ENCODE measurements at places on chromosomes 3 and 15.

- H3K36me3 ChIP-seq, result no peaks in the 10 kb centered on the region
- H3K27ac ChIP-seq, result no peak overlapping the region
- no peaks in the 10 kb centered on the region for H3K27me3 ChIP-seq
- DNase-seq, result no peak
- no peak overlapping the region for H3K4me3 ChIP-seq
- no peaks in the 10 kb centered on the region for H3K4me1 ChIP-seq
These were observed 314.5 kb downstream of the TIGIT start for GRCh38 chr3:114608293-114608692.

DNA sequence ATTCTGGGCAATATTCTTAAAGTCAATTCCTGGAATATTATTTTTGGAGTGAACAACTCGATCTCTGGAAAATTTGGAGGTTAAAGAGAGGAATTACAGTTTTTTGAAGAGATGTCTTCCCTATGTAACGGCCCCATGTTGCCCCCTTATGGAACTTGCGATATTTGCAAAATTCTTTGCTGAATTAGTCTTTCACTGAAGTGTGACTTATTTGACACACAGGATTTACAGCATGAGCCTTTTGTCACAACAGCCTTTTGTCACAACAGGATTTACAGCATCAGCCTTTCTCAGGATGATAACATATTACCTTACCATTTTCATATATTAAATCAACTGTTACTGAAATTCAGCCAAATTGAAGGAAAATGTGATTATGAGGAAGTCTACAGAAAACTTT, 37.8 kb upstream of the SPTSSB start:
- no peaks in the 10 kb centered on the region for H3K4me1 ChIP-seq
- no peaks in the 10 kb centered on the region for H3K27me3 ChIP-seq
- peak; percentile 37 for DNase-seq
- no peak overlapping the region for H3K27ac ChIP-seq

DNA sequence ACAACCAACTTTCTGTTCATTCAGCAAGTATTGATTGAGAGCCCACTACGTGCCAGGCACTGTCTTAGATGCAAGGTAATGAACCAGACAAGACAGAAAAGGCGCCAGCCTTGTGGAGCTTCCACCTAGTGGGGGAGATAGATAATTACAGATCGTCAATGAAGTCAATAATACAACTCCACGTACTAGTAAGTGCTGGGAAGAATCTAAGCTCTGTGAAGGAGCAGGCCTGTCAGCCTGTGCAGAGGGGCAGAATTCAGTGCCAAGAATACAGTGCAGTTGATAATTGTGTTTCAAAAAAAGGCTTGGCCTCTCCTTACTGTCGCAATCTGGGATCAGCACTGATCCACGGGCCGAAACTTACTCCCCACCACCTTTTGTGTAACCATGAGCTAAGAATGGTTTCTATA, 186.3 kb downstream of the FEZF2 start:
- H3K27me3 ChIP-seq, result no peaks in the 10 kb centered on the region
- no peaks in the 10 kb centered on the region for H3K4me1 ChIP-seq
- H3K36me3 ChIP-seq, result 0 out of 2 replicates have a peak, but pooled peaks cover 3% of the 10 kb centered on the region

DNA sequence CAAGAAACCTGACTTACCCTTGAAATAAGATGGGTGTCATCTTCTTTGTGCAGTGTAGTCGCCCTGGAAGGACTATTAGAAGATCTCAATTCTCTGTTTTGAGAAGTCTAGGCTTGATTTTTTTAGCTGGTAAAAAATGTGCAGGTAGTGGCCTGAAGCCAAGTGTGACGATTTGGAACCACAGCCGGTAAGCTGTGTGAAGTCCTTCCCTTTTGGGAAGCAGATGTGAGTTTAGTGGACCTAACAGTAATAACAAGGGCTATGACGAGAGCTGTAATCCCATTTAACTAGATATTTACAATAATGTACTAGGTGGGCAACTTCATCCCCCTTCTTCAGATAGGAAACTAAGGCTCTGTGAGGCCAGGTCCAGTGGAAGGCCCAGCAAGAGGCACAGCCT, 81.7 kb upstream of the MYZAP start:
- H3K4me1 ChIP-seq, result 0 out of 2 replicates have a peak, but pooled peaks cover 2% of the 10 kb centered on the region
- H3K27me3 ChIP-seq, result no peaks in the 10 kb centered on the region
- H3K4me3 ChIP-seq, result no peak overlapping the region
- no peak overlapping the region for H3K27ac ChIP-seq
- H3K36me3 ChIP-seq, result no peaks in the 10 kb centered on the region

DNA sequence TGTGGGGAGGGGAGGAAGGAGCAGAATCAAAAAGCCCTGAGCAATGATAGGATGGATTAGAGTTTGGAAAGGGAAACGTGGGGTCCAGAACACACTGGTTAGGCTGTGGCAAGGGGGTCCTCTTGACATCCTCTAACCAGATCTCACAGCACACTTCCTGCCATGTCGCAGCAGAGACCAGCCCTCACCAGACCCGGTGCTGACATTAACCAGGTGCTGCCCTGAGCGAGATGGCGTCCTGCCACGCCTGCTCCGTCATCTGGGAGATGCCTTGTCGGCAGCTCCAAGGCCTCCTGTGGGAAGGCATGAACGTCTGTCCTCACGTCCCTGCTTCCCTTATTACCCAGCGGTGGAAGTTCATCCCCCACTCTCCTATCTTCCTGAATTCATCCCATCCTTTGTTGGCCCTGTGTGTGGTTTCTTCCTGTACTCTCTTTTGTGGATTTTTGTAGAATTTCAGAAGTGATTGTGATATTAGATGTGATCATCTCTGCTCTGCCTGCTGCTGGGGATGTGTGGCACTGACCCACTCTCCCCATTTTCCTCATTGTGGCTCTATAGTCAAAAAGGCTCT, 29.4 kb upstream of the MYZAP start:
- H3K4me1 ChIP-seq, result no peaks in the 10 kb centered on the region
- H3K27ac ChIP-seq, result no peak overlapping the region
- no peaks in the 10 kb centered on the region for H3K27me3 ChIP-seq

DNA sequence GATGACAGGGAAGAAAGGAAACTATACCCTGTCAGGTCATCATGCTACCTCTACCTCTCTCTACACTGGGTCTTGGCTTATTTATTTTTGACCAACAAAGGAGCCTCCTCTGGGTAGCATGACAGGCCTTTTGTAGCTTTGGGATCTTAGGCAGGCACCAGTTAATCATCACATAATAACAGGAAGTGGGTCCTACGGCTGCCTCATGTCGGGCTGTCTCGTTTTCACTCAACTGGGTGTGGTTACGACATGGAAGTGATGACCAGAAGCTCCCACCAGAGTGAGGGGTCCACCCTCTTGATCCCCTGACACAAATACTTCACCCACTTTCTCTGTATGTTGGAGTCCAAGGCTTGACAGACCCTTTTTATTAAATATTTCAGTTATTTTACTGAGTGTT, 105.3 kb downstream of the CD47 start:
- no peak overlapping the region for H3K4me3 ChIP-seq
- no peak for DNase-seq
- no peaks in the 10 kb centered on the region for H3K27me3 ChIP-seq
- no peaks in the 10 kb centered on the region for H3K4me1 ChIP-seq
- no peaks in the 10 kb centered on the region for H3K36me3 ChIP-seq

GRCh38 chr3:176839466-176839865, 357.8 kb downstream of the TBL1XR1 start:
- no peaks in the 10 kb centered on the region for H3K27me3 ChIP-seq
- no peak for DNase-seq
- no peak overlapping the region for H3K27ac ChIP-seq

DNA sequence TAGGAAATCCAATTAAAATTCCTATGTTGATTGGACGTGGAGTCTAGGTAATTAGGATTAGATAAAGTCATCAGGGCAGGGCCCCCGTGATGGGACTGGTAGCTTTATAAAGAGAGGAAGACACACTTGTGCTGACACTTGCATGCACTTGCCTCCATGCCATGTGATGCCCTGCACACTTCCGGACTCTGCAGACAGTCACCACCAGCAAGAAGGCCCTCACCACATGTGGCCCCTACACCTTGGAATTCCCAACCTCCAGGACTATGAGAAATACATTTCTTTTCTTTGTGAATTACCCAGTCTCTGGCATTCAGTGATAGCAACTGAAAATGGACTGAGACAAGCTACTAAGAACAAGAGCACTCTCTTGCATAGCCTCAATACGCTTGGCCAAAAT, 90.6 kb downstream of the CRYGS start:
- no peak for DNase-seq
- no peaks in the 10 kb centered on the region for H3K4me1 ChIP-seq
- H3K36me3 ChIP-seq, result no peaks in the 10 kb centered on the region
- no peaks in the 10 kb centered on the region for H3K27me3 ChIP-seq

DNA sequence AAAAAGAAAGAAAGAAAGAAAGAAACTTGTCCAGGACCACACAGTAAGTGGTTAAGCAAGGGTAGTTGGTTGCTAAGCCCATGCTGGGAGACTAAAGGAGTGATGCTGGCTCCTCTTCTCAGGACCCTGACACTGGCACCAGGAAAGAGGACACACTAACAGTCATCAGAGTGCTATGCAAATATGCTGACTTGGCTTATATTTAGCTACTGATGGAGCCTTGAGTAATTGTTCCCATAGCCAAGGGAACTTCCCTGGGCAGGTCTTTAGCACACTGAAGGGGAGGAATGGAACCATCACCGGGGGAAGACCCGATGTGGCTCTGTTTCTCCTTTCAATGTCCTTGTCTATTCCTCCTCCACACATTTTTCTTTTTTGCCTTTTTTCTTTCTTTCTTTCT, 6.2 kb downstream of the TMEM40 start:
- H3K27ac ChIP-seq, result no peak overlapping the region
- no peak overlapping the region for H3K4me3 ChIP-seq
- H3K36me3 ChIP-seq, result no peaks in the 10 kb centered on the region
- no peaks in the 10 kb centered on the region for H3K4me1 ChIP-seq
- H3K27me3 ChIP-seq, result no peaks in the 10 kb centered on the region

DNA sequence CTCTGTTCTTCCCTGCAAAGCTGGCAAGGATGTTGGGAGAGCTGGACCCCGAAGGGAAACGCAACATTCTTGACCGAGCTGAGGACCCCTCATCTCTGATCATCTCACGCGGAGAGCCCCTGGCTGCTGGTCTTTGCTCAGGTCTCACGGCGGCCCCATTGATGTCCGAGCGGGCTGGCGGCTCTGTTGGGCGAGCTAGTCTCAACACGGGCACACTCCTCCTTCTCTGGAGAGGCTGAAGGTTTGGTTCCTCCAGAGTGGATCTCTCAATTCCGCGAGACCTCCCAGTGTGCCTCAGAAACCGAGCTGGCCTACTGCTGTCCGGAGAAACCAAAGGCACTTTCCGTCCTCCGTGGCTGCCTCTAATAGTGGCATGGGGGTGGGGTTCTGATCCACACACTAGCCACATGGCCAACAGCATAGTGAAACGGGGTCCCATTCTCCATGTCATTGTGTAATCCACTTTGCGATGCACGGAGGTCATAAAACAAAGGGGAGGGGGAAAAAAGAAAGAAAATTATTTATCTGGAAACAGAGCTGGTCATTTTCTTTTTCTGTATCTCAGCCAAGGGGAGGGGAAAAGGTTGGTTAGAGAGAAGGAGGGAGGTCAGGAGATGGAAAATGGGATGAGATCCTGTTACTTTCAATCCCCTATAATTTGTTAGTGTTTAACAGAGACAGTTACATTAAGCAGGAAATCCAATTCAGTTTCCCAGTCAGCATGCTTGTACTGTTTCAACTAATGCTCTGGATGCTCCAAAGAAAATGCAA, 1.3 kb downstream of the CCDC80 start:
- H3K27me3 ChIP-seq, result no peaks in the 10 kb centered on the region
- DNase-seq, result no peak
- H3K27ac ChIP-seq, result no peak overlapping the region
- peaks cover 9% of the 10 kb centered on the region for H3K4me1 ChIP-seq

DNA sequence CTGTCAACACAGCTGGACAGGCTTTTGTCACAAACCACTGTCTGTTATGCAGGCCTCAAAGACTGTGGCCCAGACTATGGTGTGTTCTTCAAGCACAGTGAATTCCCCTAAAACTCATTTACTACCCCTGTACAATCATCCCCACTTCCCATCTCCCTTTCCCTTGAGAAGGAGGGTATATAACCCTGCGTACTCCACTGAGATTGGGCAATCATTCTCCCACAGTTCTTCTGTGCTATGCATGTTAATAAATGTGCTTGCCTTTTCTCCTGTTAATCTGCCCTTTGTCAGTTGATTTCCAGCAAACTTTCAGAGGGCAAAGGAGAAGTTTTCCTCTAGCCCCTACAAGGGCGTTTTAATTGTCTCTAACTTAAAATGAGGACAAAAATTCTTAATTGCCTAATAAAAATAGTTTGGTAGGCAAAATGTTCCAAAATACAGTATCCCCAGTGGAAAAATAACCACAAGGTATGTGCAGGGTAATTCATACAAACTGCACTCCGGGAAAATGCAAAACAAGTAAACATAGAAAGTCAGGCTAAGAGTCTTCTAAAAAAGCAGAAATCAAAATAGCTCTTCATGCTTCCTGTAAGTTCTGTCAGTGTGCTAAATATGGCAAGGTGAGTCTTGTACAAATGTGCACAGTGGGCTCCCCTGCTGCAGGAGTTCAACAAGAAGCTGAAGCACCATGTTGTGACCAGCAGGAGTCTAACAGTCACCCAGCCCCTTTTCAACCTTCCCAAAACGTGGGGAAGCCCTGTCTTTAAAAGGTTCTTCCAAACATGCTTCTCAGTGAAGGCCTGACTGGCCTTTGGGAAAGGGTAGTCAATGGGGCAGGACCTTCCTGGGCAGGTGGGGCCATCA, 10.2 kb downstream of the ATP10A start:
- H3K4me1 ChIP-seq, result peaks cover 2% of the 10 kb centered on the region
- no peaks in the 10 kb centered on the region for H3K27me3 ChIP-seq
- no peak for DNase-seq
- H3K27ac ChIP-seq, result no peak overlapping the region
- H3K36me3 ChIP-seq, result no peaks in the 10 kb centered on the region

- no peaks in the 10 kb centered on the region for H3K36me3 ChIP-seq
- no peak overlapping the region for H3K27ac ChIP-seq
These were observed 188.9 kb downstream of the TLE3 start for GRCh38 chr15:69908590-69909420.

- no peak for DNase-seq
- H3K27ac ChIP-seq, result no peak overlapping the region
- H3K27me3 ChIP-seq, result no peaks in the 10 kb centered on the region
- no peak overlapping the region for H3K4me3 ChIP-seq
- H3K4me1 ChIP-seq, result no peaks in the 10 kb centered on the region
These were observed 119.1 kb upstream of the PLCL2 start for GRCh38 chr3:16765661-16766060.

- H3K27ac ChIP-seq, result no peak overlapping the region
- H3K4me1 ChIP-seq, result no peaks in the 10 kb centered on the region
- DNase-seq, result no peak
- peaks cover 6% of the 10 kb centered on the region for H3K36me3 ChIP-seq
- H3K27me3 ChIP-seq, result no peaks in the 10 kb centered on the region
These were observed 46.6 kb downstream of the DPP8 start for GRCh38 chr15:65470866-65471265.

Data from iPS DF 6.9 (cell line).